ENCODE measurements at places on chromosomes 12 and 14.

DNA sequence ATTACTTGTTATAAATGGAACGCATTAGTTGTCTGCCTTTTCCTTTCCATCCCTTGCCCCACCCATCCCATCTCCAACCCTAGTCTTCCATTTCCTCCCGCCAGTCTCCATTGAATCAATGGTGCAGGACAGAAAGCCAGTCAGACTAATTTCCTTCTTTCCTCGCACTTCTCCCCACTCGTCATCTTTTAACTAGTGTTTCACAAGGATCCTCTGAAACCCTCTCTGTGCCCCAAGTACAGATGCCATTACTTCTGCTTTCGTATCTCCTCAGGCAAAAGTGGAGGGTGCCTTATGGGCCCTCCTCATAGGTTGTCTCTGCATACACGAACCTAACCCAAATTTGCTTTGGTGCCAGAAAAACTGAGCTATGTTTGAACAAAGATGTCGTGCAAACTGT lies 4.2 kb downstream of the DAZAP2 start:
- DNase-seq: no peak

GRCh38 chr14:75471059-75471458 lies 43.2 kb downstream of the JDP2 start:
- no peak for DNase-seq

- DNase-seq: no peak
Observed at GRCh38 chr12:104643093-104643818, 186.5 kb downstream of the CHST11 start.

DNA sequence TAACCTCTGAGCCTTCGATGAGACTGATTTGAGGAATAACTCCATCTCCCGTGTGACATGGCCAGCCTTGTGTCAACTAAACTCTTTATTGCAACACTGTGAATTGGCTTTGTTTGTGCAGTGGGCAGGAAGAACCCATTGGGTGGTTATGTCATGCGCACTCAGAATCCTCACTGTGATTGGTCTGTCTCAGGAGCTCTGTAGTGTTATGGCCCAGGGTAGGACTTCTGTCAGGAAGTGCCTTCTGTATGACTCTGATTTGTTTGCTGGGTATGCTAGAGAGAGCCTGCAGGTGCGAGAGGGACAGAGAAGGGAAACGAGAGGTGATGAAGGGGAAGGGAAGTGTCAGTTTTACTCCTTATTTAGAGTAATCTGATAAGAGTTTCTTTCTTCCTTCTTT lies 71.5 kb upstream of the DCD start:
- no peak for DNase-seq

GRCh38 chr12:69059465-69060457 lies 126.8 kb upstream of the CPM start:
- DNase-seq: no peak

DNA sequence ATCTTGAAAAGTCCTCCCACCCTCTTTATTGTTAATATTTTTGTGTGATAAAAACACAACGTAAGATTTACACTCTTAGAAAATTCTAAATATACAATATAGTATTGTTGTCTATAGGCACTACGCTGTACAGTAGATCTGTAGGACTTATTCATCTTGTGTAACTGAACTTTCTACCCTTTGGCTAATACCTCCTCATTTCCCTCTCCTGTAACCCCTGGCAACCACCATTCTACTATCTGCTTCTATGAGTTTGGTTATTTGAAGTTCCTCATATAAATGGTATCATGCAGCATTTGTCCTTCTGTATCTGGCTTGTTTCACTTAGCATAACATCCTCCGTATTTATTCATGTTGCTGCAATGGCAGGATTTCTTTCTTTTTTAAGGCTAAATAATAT lies 5.2 kb upstream of the CLEC9A start:
- DNase-seq: no peak

DNA sequence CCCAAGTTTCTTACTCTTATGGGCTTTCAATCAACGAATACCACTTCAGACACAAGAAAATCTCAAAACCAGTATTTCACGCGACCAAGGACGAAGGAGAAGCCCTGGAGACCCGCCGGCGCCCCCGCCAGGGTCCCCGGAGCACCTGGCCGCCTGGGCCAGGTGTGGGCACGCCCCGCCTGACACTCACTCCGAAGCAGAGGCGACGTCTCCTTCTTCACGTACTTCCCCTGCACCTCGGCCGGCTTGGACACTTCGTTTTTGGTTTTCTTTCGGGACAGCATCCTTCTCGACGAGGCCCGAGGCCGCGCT lies 466 bp downstream of the SAV1 start:
- DNase-seq: no peak

- no peak for DNase-seq
Observed at GRCh38 chr14:28666961-28667360, 99.6 kb upstream of the FOXG1 start.

GRCh38 chr12:108798551-108799221 lies 58.7 kb downstream of the SSH1 start:
- DNase-seq: no peak

- DNase-seq: no peak
Observed at GRCh38 chr14:98871796-98872195, 400.2 kb downstream of the BCL11B start.

DNA sequence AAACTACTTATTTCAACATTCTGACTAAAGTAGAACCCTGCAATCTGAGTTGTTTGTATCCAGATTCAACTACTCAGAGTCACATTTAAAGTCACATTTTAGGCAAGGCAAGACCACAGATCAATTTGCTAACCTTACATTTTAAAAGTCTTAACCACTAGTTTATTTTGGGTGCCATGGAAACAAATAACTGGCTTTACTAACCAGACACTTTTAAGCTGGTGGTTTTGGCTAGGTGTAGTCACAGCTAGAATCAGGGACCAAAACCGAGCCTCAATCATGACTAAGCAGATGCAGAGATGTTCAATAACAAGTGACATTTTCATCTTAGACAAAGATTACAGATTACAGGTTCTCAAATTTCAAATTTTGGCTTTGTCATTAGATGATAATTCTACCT lies 115.3 kb downstream of the PDE6H start:
- DNase-seq: no peak

DNA sequence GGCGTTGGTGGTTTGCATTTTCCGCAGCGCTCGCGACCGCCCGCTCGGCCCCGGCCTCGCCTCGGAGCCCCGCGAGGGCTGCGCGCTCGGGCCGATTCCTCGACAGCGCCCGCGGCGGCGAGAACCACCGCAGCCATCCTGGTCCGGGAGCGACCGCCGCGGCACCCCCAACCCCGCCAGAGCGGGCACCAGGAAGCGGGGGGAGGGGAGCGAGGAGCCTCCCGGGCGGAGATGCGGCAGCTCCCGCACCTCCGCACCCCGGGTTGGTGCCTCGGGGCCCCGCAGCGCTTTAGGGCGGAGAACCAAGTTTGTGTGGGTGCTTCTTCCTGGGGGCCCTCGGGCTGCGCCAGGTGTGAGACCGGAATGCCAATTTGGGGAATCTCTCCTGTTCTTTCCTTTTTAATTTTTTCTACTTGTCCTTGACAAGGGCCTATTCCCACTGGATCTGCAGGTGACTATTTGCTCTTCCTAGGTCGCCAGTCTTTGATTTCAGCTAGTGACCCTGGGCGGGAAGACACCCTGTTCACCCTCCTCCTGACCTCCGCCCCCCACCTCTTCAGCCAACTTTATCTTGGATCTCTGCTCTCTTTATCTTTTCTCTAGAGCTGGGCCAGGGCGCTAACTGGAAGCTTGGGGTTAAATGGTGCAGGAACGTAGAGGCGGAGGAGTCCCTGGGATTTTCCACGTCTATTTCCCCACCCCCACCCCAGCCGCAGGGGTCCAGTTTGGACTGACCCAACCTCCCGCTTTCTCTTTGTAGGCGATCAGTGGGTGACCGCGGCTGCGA lies at the start of gene SOCS2:
TSS of gene SOCS2 (plus strand) at position 751 of the 787 bp plus-strand sequence. CDS start 223 bp downstream, outside the sequence.
- no peak for DNase-seq

DNA sequence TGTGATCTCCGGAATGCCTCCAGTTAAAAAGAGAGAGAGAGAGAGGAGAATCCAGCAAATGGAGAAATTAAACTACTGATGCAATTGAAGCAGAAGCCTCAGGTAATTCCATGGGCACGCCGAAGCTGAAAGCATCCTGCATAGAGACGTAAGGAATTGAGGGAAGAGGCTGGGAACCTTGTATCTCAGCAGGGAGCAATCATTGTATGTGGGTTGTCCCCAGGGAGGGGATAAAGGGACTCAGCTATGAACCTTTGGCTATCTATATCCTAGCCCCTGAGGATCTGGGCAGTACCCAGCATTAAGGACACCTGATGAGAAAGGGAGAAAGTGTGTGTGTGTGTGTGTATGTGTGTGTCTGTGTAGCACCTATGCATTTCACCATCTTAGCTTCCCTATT lies 95.8 kb upstream of the ATXN7L3B start:
- no peak for DNase-seq

DNA sequence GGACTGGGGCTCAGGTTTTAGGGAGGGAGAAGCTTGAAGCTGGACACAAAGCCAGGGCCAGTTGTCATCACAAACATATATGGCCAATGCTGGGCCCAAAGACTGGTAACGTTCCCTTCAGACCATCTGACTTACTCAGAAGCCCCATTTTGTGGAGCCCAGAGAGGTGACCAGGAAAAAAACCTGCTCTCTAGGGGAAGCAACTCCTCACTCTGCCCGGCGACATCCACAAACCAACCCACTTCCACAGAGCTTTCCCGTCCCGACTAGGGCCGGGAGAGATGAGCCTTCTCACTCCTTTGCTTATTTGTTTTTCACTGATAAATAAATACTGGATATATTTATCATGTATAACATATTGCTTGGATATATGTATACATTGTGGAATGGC lies 180.9 kb upstream of the RTL1 start:
- no peak for DNase-seq

- no peak for DNase-seq
Observed at GRCh38 chr12:109680264-109681005, 33.2 kb upstream of the FAM222A start.

GRCh38 chr12:73274976-73275375 lies 1002.8 kb downstream of the TRHDE start:
- DNase-seq: no peak

DNA sequence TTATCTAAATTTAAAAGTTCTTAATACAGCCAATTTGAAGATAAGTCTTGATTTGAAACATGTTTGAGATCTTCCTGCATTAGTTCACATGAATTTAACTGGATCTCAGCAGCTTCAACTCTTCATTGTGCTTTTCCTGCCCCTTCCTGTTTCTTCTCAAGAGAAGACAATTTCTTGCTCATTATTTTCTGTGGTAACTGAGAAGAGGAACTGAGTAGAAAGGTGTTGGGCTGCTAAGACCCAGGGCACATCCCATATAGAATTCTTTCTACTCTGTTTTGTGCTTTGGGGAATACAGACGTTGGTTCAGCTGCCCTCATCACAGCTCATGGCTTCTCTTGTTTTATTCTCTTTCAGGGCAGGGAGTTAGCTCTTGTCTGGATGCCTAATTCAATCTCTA lies 110.2 kb downstream of the SNAPC1 start:
- no peak for DNase-seq

DNA sequence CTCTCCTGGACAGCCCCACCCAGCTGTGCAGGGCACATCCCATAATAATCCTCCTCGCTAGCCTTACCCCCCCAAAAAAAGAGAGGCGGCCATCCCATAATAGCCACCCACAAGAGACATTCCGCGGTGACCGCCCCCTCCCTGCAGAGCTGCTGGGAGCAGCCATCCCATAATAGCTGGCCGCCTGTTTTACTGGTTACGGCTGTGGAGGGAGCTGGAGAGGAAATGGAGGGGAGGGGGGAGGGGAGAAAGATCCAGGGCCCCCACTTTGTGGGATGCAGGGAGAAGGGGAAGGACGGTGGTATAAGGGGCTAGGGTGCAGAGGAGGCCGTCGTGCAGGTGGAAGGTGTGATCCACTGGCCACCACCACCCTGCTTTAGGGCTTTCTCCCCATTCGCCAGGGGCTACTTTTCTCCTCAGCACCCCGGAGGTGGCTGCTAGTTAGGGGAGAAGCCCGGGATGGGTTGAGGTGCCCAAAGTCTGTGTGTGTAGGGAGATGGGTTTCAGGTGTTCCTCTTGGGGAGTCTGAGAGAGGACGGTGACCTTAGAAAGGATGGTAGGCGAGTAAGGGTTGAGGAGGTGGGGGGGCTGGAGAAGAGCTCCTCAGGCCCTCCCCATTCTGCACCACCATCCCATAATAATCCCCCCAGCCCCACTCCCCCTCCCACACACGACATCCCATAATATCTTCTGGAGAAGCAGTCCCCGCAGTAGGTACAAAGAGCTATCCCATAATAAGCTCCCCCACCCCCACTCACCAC lies 6.0 kb upstream of the CHD4 start:
- DNase-seq: peak; percentile 94

DNA sequence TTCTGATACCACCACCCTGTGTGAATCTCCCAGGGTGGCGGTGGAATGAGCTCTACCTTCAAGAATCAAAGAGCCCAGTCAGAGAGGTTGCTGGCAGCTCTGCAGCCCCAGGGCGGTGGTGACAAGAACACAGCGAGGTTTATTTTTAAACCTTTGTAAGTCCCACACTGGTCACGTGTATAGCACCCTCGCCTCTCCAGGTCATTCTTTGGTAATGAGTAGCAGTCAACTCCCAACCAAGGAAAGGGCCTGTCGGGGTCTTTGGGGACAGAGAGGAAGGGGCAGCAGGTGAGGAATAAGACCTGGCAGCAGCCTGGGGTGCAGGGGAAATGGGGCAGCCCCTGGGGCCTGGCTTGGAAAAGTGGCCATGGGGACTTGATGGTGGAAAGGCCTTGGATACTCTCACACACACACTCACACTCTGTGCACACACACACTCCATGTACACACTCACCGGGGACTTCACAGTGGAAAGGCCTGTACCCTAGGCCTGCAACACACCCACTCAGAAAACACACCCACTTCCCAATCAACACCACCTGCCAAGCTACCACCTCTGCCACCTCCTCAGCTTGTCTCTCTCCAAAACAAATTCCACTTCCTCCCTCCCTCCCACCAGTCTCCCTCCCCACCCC lies 178.6 kb downstream of the DPF3 start:
- no peak for DNase-seq

- no peak for DNase-seq
Observed at GRCh38 chr14:75823334-75823733, 158.5 kb downstream of the TGFB3 start.

- no peak for DNase-seq
Observed at GRCh38 chr14:103015426-103015825, 41.9 kb downstream of the CDC42BPB start.

GRCh38 chr12:2283916-2284315 lies 231.1 kb downstream of the CACNA1C start:
- DNase-seq: no peak

- no peak for DNase-seq
Observed at GRCh38 chr12:70415987-70416386, 49.9 kb downstream of the KCNMB4 start.

DNA sequence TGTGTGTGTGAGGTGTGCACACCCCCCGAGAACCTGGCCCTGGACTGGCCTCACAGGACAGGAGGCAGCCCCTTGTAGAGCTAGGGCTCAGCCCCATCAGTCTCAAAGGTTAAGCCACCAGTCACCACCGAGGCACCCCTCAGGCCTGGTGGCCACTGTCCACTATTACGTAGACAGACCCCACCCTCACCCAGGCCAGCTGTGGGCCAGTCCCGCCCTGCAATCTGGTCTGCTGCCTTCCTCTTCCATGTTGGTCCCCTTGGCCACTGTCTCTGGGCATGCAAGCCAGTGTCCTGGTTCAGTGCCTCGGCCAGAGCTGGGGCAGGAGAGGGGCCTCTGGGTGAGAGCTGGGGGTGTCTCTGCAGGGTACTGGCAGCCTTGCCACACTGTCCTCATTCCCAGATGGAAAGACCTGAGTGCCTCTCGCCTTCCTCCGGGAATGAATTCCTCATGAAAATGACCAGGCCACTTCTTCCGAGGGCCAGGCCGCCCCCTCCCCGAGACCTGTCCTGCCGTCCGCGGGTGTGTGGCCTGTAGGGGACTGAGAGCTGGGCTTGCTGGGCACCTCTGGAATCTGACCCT lies 897 bp upstream of the TEX22 start:
- no peak for DNase-seq

Data from vagina (tissue), 2 donors.